ENCODE measurements at places on chromosomes 12 and 14.

DNA sequence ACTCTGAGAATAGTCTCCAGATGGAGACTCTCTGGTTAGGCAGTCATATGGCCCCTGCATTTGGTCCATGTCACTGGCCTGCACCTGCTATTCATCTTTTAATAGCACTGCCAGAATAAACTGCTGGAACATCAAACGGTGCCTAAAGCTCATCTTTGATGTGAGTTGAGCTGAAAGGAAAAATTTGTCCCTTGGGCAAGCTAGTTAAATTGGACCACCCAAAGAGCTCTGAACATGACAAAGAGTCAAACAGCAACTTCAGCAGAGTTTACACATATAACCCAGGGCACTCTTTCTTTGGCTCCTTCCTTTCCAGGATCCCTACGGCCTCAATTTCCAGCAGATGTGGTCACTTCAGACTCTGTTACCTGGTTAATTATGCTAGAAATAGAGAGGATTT lies 269.9 kb downstream of the RPL10L start:
- no peak for DNase-seq

GRCh38 chr12:124411953-124412645 lies 117.2 kb downstream of the RFLNA start:
- no peak for DNase-seq

- DNase-seq: no peak
These were observed 25.1 kb upstream of the DICER1 start for GRCh38 chr14:95182379-95182778.

DNA sequence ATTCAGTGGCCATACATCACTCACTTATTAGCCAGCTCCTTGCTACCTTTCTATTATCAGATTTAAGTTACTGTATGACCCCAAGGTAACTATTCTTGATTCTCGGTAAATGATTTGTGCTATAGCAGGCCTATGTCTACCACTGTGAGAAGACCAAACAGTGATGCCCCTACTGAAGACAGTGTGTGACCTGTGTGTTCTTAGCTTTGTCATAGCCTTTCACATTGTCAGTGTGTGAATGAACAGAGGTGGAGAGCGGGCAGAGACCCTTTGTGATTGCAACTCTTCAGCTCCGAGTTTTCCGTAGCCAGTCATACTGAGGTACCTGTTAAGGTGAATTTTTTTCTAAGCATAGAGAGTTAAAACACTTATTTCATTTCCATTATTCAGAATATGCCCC lies 294.0 kb downstream of the LRFN5 start:
- DNase-seq: no peak

DNA sequence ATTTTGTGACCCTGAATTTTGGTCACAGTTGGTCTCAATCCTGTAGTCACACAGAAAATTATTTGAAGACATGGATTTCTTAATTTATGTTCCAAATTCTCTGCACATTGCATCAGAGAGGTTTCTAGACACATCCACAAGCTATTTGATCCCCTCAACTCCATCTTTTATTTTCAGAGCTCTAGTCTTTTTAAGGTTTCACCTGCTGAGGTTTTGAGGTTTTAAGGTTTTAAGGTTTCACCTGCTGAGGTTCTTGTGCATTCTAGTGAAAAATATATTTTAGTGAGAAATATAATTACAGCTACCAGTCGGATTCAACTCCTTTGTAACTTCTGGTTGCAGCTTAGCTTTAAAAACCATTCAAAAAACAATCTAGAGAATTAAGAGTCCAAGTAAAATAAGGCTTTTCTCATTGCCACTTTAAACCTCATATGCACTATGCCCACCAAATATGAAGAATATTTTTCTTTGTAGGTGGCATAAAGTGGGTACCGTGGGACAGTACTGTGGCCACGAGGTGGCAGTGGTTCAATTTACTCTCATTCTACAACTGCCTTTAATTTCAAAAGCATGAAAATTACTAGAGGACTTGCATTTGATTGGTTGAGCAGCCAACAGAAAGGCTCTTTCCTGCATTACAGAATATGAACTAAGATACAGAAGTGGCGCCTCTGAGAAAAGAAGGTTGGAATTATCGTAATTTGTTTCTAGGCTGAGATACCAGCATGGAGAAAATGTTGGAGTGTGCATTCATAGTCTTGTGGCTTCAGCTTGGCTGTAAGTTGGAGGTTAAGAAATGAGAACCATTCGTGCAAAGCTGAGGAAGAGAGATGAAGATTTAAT lies 366.5 kb upstream of the OR4E1 start:
- DNase-seq: no peak

- no peak for DNase-seq
These were observed 44.6 kb downstream of the CACNA2D4 start for GRCh38 chr12:1873531-1874510.
